Lung (tissue), 17 donors: ENCODE measurements at places on chromosomes 2 and 18. TPM values are rescaled to one million over a fixed set of nuclear protein-coding genes. Genes with fewer than 3 reads are reported as not detected.

- no peaks in the 10 kb centered on the region for H3K4me1 ChIP-seq
- H3K27ac ChIP-seq = no peak overlapping the region
- no peaks in the 10 kb centered on the region for H3K36me3 ChIP-seq
- H3K27me3 ChIP-seq = no peaks in the 10 kb centered on the region
- DNase-seq = no peak
These were observed 43.3 kb downstream of the NFATC1 start for GRCh38 chr18:79438898-79439627.

DNA sequence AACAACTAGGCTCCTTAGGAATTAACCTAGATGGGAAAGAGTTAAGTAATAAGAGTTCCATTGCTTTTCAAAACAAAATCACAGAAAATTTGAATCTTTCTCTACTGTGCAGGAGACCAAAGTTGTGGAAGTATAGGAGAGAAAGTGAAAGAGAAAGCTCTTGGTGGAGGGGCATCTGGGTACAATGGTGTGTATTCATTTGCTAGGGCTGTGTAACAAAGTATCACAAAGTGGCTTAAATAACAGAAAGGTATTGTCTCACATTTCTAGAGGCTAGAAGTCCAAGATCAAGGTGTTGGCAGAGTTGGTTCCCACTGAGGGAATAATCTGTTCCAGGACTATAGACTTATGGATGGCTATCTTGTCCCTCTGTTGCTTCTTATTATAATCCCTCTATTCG lies 50.5 kb upstream of the GORASP2 start:
- H3K4me3 ChIP-seq = no peak overlapping the region
- no peak for DNase-seq
- H3K4me1 ChIP-seq = no peaks in the 10 kb centered on the region
- H3K27ac ChIP-seq = no peak overlapping the region

- peak overlapping the region; percentile 59 for H3K4me3 ChIP-seq
- H3K36me3 ChIP-seq = no peaks in the 10 kb centered on the region
- no peaks in the 10 kb centered on the region for H3K4me1 ChIP-seq
- DNase-seq = peak; percentile 11
- H3K27me3 ChIP-seq = no peaks in the 10 kb centered on the region
- H3K27ac ChIP-seq = no peak overlapping the region
These were observed 1.6 kb downstream of the SNED1 start for GRCh38 chr2:240999873-241000541.

- peaks cover 6% of the 10 kb centered on the region for H3K36me3 ChIP-seq
- no peak overlapping the region for H3K4me3 ChIP-seq
- H3K4me1 ChIP-seq = no peaks in the 10 kb centered on the region
These were observed 49.3 kb downstream of the UXS1 start for GRCh38 chr2:106144621-106145331.

Gene ANKRD30BL
- total RNA-seq = 3.8 TPM

DNA sequence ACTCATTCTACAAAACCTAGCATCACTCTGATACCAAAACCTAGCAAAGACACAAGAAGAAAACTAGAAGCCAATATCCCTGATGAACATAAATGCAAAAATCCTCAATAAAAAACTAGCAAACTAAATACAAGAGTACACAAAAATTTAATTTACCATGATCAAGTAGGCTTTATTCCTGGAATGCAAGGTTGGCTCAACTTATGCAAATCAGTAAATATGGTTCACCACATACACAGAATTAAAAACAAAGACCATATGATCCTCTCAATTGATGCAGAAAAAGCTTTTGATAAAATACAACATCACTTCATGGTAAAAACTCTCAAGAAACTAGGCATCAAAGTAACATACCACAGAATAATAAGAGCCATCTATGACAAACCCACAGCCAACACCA lies 188.3 kb downstream of the ETAA1 start:
- no peaks in the 10 kb centered on the region for H3K27me3 ChIP-seq
- no peak overlapping the region for H3K4me3 ChIP-seq
- no peak for DNase-seq
- no peak overlapping the region for H3K27ac ChIP-seq
- H3K36me3 ChIP-seq = no peaks in the 10 kb centered on the region

Gene MTERF4
- 24.7 TPM for total RNA-seq

GRCh38 chr2:178674122-178674521 lies 133.1 kb downstream of the TTN start:
- H3K27me3 ChIP-seq = no peaks in the 10 kb centered on the region
- DNase-seq = no peak
- no peak overlapping the region for H3K27ac ChIP-seq
- no peak overlapping the region for H3K4me3 ChIP-seq

- no peaks in the 10 kb centered on the region for H3K27me3 ChIP-seq
- no peak overlapping the region for H3K27ac ChIP-seq
- H3K36me3 ChIP-seq = no peaks in the 10 kb centered on the region
- H3K4me3 ChIP-seq = no peak overlapping the region
These were observed 708.5 kb upstream of the FAM98A start for GRCh38 chr2:34307636-34308035.

DNA sequence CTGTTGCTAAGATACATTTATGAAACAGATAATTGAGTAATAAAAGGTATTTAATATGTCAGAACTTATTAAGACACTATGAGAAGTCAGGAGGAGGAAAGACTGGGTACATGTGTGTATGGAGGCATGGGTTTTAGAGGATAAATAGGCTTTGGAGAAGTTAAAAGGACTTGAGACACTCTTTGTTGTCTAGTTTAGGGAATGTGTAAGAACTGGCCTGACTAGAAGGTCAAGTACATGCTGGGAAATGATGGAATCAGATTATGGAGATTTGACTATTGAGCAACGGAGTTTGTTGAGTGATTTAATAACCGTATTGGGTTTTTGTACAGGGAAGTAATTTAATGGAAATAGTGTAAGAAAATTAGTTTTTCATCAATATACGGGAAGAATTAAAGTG lies 28.2 kb upstream of the SPDYA start:
- H3K27me3 ChIP-seq = no peaks in the 10 kb centered on the region
- H3K27ac ChIP-seq = no peak overlapping the region
- H3K36me3 ChIP-seq = peaks cover 14% of the 10 kb centered on the region
- H3K4me3 ChIP-seq = no peak overlapping the region
- no peaks in the 10 kb centered on the region for H3K4me1 ChIP-seq
